ENCODE measurements at places on chromosomes 3 and 15.

DNA sequence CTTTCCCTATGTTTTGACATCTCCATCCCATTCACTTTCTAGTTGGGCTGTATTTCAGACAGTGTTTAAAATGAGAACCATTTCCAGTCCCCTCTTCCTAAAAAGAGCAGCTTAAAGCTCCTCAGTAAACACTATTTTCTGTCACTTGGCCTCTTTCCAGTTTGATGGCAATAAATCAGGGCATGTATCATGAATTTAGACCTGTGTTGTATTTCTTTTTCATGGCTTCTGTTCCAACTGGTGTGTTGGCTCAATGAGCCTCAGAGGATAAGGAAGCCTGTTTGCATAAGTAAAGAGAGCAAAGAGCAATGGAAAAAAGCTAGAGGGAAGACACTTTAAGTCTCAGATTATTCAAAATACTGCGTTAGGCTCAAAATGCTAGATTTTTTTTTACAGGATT lies 7.2 kb downstream of the CCDC80 start:
- DNase-seq = no peak

DNA sequence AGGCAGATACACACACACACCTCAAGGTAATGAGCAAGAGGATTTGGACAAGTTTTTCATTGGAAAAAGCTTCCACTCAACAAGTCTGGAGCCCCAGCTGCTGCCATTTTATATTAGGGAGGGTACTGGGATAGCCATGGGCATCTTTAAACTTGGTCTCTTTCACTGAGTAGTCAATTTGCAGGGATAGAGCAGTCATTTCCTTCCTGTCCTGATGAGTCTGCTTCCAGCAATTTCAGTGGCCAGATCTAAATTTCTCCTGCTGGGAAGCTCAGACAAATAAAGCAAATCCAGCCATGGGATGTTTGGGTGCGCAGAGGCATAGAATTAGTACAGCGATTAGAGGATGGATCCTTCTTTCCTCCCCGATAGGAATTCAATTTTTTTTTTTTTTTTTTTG lies 874 bp upstream of the ERC2 start:
- DNase-seq = no peak

DNA sequence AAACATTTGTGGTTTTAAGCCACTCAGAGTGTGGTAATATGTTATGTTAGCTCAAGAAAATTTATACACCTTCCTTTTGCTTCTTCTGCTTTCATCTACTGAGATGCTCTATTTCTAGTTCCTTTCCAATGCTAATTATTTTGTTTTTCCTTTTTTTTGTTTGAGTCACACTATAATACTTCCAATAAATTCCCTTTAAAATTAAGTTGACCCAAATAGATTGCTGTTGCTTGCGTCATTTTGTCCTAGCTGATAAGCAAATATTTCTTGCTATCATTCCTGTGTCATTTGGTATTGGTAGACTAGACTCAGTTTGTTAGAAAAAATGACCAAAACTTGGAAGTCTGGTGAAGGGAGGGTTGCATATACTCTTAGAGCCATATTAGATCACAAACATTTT lies 437.0 kb upstream of the CNTN6 start:
- DNase-seq = no peak

DNA sequence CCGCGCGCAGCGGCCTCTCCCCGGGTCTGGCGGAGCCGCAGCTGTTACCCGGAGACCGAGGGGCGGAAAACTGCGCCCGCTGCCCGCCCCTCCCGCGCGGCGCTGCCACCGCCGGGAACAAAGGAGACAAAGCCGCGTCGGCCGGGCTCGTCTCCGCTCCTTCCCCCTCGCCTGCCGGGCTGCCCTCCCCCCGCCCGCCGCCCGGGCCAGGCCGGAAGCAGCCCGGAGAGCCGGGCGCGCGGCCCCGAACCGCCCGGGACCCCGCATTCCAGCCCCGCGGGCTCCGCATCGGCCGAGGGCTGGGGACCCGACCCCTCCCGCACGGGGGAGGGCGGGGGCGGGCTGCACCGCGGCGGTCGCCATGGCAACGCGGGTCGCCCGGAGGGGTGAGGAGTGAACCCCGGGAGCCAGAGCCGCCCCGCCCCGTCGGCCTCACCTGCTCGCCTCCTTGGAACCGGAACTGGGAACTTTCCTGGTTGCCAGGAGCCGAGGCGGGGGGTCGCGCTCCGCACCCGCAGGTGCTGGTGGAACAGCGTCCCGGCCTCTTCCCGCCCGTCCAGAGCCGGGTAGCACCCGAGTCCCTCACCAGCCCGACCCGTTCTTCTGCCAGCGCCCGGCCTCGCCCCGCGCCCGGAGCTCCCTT lies 448 bp downstream of the PLXNB1 start:
- DNase-seq = peak; percentile 79

- no peak for DNase-seq
These were observed 27.1 kb upstream of the PTX3 start for GRCh38 chr3:157409516-157409915.

GRCh38 chr3:174002543-174002942 lies 605.0 kb downstream of the NLGN1 start:
- DNase-seq = no peak

DNA sequence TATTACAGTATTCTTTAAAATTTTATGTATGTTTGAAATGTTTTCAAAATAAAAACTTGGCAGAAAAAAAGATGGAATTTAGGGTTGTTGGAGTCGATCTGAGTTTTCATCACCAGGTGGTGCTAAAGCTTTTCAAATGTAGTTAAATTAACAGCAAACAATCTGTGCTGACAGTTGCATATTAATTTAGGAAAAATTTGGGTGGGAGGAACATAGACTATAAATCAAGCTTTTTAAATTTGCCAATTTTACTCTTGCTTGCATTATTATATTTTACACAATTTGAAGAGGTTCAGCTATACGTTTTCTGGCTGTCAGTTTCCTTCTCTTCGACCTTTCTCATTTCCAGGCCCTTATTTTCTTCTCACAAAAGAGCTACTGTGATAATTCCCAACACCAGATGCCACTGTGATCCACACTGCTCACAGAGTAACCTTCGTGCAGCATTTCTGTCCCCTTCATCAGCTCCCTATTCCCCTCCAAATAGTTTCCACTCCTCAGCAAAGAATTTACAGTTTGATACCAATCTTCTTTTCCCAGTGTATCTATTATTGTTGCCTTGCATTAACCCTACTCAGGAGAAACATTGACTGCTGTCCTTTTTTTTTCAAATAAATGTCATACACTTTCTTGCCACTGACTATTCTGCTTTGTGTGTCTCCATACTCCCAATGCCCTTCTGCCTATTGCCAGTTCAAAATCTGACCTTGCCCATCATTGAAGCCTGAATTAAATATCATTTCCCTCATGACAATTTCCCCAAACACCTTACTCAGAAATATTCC lies 53.4 kb upstream of the EIF5A2 start:
- no peak for DNase-seq

DNA sequence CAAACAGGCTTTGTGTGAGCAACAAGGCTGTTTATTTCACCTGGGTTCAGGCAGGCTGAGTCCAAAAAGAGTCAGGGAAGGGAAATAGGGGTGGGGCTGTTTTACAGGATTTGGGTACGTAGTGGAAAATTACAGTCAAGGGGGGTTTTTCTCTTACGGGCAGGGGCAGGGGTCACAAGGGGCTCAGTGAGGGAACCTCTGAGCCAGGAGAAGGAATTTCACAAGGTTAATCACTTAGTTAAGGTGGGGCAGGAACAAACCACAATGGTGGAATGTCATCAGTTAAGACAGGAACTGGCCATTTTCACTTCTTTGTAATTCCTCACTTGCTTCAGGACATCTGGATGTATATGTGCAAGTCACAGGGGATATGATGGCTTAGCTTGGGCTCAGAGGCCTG lies 1592.8 kb upstream of the GBE1 start:
- DNase-seq = no peak

DNA sequence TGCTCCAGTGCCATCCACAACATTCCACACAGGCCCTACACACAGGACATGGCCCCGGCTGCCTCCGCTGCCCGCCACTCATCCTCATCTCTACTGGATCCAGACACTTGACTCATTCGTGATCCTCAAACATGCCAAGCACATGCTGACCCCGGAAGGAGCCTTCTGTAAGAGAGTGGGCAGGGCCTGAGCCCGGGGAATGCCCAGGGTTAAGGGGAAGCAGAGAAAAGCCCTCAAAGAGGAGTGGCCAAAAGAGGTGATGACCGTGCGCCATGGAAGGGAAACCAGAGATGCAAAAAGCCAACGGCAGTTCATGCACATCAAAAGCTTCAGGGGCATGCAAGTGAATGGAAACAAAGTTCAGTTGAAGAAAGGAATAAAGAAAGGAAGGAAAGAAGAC lies 46.1 kb downstream of the RFTN1 start:
- no peak for DNase-seq

GRCh38 chr3:126293370-126294082 lies 63.7 kb downstream of the KLF15 start:
- no peak for DNase-seq

DNA sequence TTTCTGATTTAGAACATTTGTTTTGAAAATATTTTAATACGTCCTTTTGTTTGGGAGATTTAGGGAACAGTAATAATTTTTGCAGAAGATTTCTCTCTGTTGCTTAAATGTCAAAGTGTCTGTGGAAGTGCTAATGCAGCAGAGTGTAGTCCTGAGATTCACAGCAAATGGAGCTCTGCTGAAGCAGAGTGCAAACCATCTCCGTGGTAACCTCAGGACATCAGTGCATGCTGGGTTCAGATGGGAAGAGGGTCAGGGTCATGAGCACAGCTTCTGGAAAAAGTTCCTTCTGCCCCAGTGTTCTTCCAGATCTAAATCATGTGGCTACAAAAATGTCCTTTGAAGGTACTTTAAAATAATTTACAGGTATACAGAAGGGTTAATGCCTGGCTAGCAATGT lies 39.9 kb upstream of the SLC9A9 start:
- DNase-seq = no peak

GRCh38 chr3:14553871-14554270 lies 13.7 kb upstream of the GRIP2 start:
- DNase-seq = no peak

- DNase-seq = no peak
These were observed 15.3 kb upstream of the HLTF start for GRCh38 chr3:149101641-149102040.

DNA sequence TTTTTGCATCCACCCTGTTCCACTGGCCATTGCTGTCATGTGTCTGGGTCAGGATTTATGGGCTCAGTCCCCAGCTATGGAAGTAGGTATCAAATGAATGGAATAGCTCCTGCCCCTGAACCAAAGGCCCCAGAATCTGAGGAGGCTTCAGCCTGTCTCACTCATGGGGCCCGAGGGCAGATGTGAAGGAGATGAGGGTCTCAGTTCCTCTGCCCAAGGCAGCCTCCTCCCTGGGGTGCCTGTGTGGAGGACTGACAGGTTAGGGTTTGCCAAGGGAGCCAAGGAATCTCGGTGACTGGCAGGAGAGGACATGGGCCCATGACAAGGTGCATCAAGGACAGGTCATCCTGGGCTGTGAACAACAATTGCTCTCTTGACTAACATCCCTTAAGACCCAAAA lies 70.4 kb downstream of the CPN2 start:
- no peak for DNase-seq

DNA sequence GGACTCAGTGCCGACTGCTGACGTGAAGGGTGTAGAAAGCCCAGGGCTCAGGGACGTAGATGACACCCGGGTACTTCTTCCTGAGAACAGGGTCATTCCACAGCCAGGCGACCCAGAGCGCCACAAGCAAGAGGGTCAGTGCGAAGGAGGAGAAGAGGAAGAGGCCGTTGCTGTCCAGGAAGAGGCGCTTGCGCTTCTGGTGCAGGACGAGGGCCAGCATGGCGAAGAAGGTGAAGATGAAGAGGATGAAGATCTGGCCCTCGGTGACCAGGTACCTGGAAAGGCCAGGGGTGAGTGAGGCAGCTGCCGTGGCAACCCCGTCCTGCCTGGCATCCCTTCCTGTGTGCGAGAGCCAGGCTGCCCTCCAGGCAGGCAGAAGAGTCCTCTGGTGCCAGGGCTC lies 3.0 kb upstream of the CALML4 start:
- no peak for DNase-seq

GRCh38 chr3:14740983-14741382 lies 66.0 kb downstream of the C3orf20 start:
- no peak for DNase-seq

- DNase-seq = peak; percentile 92
These were observed 8.6 kb upstream of the RPL29 start for GRCh38 chr3:52004163-52004787.

- no peak for DNase-seq
These were observed 50.1 kb upstream of the TLE3 start for GRCh38 chr15:70147778-70148177.

DNA sequence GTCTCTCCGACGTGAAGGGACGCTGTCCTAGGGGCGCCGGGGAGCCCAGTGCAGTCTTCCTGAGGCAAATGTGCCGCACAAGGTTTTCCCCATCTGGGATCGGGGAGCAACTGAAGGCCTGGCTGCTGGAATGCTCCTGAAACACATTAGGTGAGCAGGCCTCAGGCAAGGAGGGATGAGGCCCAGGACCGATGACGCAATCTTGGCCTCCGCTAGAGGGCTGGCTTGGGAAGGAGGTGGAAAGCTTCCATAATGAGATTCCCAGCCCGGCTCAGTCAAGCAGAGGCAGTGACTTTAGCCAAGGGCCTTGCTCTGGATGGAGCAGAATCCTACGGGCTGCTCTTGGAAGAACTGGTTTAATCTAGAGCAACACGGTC lies 50.8 kb downstream of the CPN2 start:
- no peak for DNase-seq

GRCh38 chr15:86540840-86541467 lies 461.3 kb downstream of the AGBL1 start:
- no peak for DNase-seq

GRCh38 chr15:72196409-72197040 lies 1.1 kb downstream of the GRAMD2A start:
- DNase-seq = no peak

DNA sequence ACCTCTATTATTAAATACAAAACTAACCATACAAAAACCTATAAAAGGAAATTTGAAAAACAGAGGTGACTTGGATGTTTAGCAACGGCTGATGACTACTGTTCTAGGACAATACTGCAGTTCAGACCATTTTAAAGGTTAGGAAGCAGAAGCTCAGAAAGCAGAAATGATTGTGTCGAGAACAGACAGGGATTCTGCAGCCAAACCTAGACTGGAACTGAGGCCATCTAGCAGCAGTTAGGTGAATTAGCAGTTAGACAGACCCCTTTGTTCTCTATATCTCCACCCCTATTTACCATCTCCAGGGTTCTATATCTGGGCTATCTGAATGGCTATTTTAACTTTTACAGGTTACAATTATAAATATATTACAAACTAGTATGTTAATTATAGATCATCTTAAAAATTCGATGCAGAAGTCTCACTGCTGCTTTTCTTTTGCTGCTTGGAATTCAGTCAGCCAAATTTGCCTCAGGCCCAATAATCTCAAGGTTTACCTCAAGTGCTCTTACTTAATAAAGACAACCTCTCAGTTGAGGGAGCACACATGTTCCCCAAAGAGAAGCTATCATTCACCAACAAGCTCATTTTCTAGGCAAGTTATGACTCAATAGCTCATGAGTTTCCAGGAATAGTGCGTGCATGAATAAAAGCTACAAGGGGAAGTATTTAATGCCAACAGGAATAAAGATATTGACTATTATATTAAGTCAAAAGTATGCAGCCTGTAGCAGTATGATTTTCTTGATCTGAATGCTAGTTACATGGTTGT lies 9.3 kb upstream of the IL1RAP start:
- DNase-seq = no peak

GRCh38 chr15:69421498-69421897 lies 7.3 kb downstream of the KIF23 start:
- no peak for DNase-seq
